ENCODE measurements at places on chromosomes 1 and 21.
A peak's percentile ranks its signal among the peaks of the same experiment; 100 is the strongest.

- no peak for DNase-seq
These were observed 63.6 kb upstream of the ETV3 start for GRCh38 chr1:157201767-157202166.

DNA sequence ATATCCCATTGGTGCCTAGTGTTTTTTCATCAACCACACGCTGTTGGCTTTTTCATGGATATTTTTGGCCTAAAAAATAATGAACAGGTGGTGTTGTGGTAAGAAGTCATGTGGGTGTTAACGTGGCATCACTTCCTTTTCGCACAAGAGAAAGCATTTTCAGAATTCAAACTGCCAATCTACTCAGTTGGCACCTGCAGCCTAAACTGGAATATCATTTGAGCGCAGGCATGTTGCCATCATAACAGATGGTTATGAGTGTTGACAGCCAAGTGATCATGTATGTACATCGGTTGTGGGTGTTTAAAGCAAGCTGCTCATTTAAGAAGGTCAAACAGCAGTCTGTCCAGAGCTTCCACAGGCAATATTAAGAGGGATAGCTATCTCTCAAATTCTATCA is 1963.0 kb downstream of the NCAM2 start:
- no peak for DNase-seq

DNA sequence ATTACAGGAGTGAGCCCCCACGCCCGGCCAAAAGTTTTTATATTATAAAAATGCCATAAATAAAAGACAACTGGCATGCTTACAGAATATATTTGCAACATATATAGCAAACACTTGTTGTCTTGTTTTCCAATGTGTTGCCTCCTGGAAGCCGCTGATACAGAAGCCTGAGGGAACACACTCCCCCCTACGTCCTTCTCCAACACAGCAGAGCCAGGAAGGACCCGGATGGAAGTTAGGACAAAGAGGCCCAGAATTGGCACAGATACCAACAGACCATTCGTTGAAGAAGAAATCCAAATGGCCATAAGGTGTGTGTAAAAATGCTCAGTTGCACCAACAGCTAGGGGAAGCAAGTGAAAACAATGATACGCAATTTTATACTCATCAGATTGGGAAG is 1.3 kb upstream of the PLA2G5 start:
- DNase-seq = no peak

GRCh38 chr1:108742253-108742652 is 4.2 kb upstream of the STXBP3 start:
- DNase-seq = no peak

DNA sequence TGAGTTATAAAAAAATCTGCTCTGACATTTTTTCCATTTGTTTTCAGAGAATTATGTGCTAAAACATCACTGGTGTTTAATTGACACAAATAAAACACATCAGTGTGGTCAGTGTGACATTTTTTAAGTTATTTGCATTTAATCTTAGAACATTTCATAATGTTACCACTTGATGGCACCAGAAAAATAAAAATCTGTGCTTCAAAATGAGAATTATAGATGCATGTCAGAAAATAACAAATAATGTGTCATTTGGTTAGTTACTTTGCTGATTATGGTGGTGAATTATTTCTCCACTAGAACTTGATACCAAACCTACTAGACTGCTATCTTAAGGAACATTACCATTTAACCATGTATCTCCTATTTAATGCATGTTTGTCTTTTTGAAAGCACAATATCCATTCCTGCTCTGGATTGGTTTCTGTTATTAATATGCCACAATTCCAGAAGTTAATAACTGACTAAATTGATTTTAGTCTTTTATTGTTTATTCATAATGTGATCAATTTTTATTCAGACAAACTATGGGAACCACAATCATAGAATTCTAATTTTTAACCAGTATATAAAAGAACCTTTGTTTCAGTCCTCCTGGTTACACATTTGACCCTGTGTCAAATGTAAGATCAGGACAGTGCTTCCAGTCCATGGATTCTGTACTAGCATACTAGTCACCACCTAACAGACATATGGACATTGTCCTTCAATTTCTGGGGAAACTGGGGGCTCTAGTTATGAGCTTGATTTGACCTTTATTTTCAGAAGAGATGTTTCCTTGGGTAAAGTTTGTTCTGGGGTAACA is 81.0 kb downstream of the RPS6KC1 start:
- DNase-seq = no peak

DNA sequence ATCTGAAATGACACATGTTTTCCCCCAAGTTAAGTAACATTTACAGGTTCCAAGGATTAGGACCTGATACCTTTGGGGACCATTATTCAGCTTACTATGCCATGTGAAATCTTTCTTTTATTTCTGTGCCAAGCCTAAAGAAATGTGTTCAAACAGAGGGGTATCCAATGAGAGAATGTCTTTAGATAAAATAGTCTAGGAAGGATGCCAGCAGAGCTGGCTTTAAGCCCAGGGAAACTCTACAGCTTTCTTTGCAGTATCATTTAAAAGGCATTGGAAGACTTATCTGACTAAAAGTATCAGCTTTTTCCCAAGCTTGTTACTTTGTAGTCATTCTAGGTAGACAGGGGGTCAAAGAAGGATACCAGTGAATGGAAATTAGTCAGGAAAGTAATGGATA is 860.4 kb downstream of the PLA2G4A start:
- no peak for DNase-seq

DNA sequence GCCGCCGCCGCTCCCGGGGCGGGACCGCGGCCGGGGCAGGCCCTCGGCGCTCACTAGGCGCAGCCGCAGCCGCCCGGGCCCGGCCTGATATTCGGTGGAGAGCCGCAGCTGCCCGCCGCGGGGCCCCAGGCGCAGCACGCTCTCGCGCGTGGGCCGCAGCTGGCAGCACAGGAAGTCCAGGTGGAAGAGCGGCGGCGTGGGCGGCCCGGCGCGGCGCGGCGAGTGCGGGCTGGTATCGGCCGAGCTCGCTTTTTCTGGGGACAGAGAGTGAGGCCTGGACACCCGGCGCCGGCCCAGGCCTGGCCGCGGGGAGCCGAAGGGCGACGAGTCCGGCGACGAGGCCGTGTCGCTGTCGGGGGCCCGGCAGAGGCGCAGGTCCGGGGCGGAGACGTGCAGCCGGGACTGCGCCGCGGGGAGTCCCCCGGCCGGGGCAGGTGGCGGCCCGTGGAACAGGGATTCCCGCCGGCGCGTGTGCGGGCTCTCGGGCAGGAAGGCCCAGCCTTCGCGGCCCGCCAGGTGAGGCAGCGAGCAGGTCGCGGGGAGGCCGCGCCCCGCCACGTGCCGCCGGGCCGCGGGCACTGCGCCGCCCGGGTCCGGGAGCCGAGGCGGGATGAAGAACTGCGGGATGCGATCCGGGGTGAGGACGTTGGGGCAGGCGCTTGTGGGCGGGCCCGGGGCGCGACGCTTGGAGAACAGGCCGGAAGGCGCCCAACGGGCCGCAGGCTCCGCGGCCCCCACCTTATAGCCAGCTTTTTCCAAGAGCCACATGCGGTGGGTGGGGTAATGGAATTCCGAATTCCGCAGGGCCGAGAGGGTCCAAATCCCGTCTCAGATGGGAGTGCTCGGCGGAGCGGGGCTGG is 1.2 kb downstream of the C2CD4D start:
- no peak for DNase-seq

- DNase-seq = no peak
These were observed 1.8 kb downstream of the FNDC10 start for GRCh38 chr1:1598051-1598719.

- DNase-seq = no peak
These were observed 24.9 kb upstream of the MAP1LC3C start for GRCh38 chr1:242023805-242024204.

- DNase-seq = no peak
These were observed 111.3 kb downstream of the RPS6KC1 start for GRCh38 chr1:213162338-213162737.

GRCh38 chr1:3948344-3948743 is 48.3 kb upstream of the C1orf174 start:
- no peak for DNase-seq

DNA sequence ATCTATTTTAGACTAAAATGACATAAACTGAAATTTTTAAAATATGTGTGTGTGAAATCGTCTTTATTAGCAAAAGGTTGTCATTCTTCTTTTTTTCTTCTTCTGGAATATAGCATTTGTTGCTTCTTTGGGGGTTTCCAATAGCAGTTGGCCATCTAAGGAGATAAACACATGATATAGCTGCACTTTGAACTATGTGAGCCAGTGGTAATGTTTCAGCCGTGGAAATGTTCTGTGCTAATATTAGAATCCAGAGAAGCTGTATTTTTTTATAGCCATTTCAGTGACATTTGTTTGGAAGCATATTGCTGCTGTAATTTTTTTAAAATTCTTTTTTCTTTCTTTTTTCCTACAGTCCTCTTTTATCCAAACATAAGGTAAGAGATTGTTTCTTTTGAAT is 75.1 kb downstream of the CNST start:
- no peak for DNase-seq

DNA sequence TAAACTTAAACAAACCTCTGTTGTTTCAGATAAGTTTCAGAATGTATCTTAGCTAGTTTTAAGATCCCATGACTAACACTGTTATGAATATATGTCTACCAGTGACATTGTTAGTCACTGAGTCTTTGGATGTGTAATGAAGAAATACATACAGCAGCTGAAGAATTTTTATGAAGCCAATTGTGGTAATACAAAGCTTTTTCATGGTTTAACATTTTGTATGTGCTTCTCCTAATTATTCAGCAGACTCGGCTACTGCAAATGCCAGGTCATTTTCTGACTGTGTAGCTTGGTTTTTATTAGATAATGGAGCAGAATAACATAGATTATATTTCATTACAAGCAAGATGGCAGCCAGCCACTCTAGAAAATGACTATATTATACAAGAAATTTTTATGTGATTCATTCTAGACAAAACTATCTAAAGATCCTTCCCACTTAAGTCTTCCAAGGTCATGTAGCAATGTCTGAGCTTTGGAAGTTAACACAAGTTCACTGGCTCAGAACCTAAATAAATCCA is 147.8 kb downstream of the TNFSF18 start:
- DNase-seq = no peak

GRCh38 chr1:230758709-230759368 is 11.7 kb downstream of the CAPN9 start:
- DNase-seq = no peak

- peak; percentile 82 for DNase-seq
These were observed 30.4 kb downstream of the PLXNA2 start for GRCh38 chr1:208213786-208214185.

DNA sequence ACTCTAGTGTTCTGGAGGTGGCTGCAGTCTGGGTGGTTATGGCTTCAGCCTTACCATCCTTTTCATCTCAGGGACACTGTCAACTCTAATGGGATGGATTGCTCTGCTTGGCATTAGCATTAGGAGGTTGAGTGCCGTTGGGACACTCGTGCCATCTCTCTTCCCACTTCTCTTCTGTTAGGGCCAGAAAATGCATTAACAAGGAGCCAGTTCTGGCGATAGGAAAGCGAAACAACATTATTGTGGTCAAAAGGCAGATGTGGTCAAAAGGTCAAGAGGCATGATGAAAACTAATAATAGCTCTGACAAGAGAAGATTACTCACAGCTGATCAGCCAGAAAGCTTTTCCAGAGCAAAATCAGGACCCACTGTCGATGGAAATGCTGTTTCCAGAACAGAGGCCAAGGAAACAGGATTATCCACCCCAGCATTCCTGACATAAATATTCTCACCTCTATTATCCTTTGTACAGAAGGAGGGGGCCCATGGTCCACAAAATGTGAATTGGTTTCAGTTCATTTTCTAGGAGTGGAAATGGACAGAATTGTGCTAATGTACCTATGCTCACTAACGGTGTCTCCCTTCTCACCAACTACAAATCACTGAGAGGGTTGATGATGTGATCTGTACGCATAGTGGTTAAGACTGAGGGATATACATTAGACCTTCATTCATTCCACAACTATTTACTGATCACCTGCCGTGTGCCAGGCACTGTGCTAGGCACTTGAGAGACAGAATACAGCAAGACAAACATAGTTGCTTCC is 72.0 kb downstream of the ST6GALNAC5 start:
- DNase-seq = peak; percentile 38

DNA sequence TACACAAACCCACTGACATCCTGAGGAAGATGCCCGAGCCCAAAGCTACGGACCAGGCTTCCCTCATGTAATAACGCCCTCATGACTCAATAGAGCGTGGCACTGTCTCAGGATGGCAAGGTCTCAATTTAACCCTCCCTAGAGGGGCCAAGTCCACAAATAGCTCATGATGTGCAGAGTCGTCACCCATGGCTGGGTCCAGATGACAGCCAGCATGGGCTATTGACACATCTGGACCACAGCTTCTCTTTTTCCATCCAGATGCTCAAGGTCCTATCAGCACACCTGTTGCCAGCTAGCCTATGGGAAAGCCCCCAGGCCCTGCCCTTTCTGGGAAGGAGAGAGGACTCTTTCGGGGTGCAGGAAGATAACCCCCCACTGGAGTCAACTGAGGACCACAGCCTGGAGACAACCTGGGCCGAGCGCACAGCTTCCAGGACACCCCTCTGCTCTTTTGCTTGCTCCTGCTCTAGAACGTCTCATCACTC is 2.8 kb downstream of the LAPTM5 start:
- peak; percentile 79 for DNase-seq

DNA sequence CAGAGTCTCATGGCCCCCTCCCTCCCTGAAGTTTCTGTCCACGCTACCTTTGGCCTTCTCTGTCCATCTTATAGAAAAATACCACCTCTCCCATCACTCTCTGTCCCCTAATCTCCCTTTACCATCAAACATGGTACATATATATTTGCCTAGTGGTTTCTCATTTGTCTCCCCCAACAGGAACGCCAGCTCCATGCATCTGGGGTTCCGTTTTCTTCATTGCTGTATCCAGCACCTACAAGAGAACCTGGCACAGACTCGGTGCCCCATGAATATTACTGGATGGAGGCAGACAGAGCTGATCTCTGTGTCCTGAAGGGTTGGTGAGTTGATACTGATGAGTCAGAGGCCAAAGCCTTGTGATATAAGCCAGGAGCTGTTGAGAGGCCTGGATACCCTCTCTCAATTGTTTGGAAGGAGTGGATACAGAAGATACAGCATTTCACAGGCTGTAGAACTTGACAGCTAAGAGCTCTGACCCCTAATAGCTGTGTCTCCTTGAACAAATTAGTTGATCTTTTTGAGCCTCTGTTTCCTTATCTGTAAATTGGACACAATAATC is 21.9 kb downstream of the HEYL start:
- no peak for DNase-seq

- no peak for DNase-seq
These were observed 486.6 kb downstream of the SETD4 start for GRCh38 chr21:35573472-35574374.

GRCh38 chr21:35168735-35169134 is 119.6 kb upstream of the RUNX1 start:
- DNase-seq = no peak

GRCh38 chr1:93869653-93870052 is 9.4 kb downstream of the DNTTIP2 start:
- no peak for DNase-seq

GRCh38 chr1:156336242-156336641 is 1.9 kb downstream of the CCT3 start:
- no peak for DNase-seq

GRCh38 chr1:172662464-172663109 is 3.7 kb downstream of the FASLG start:
- DNase-seq = peak; percentile 79

Data from inflammatory macrophage (primary cell).